ENCODE measurements at places on chromosomes 6 and 20.

- no peak for DNase-seq
These were observed 106.8 kb downstream of the CDK19 start for GRCh38 chr6:110708295-110708950.

- DNase-seq: no peak
These were observed 4.9 kb downstream of the MTCL3 start for GRCh38 chr6:127514179-127514772.

DNA sequence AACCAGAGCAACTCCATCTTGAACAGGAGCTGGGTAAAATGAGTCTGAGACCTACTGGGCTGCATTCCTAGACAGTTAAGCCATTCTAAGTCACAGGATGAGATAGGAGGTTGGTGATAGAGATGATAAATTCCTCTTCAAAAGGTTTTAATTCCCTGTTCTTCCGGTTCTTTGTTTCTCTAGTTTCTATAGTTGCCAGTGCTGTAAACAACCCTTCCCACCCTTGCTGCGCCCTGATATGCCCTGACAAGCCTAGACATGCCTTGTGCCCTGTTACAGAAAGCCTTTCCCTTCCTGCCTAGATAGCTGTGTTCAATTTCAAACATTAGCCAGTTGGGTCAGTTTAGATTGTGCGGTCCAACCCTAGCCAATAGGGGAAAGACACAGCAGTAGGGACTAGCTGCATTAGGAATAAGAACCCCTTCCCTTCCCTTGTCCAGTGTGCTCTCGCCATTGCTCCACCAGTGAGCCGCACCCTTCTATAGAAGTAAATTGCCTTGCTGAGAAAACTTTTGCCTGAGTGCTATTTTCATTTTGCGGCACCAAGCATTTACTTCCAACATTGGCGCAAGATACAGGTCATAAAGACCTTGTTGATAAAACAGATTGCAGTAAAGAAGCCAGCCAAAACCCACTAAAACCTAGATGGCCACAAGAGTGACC is 52.5 kb upstream of the CCN2 start:
- no peak for DNase-seq

- DNase-seq: no peak
These were observed 42.3 kb downstream of the GPR63 start for GRCh38 chr6:96794980-96795379.

GRCh38 chr20:37362821-37363220 is 16.9 kb downstream of the SRC start:
- no peak for DNase-seq

- no peak for DNase-seq
These were observed 71.5 kb downstream of the SLC23A2 start for GRCh38 chr20:4929686-4930397.

DNA sequence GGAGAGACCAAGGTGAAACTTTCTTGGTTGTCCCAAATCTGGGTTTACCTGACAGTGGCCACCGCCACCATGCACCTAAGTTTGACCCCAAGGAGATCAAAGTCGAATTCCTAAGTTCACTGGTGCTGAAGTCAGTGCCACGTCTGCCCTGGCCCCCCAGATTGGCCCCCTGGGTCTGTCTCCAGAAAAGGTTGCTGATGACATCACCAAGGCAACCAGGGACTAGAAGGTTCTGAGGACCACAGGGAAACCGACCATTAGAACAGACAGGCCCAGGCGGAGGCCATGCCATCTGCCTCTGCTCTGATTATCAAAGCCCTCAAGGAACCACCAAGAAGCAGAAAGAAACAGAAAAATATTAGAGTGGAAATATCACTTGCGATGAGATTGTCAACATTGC is 91.2 kb downstream of the DLL1 start:
- no peak for DNase-seq

DNA sequence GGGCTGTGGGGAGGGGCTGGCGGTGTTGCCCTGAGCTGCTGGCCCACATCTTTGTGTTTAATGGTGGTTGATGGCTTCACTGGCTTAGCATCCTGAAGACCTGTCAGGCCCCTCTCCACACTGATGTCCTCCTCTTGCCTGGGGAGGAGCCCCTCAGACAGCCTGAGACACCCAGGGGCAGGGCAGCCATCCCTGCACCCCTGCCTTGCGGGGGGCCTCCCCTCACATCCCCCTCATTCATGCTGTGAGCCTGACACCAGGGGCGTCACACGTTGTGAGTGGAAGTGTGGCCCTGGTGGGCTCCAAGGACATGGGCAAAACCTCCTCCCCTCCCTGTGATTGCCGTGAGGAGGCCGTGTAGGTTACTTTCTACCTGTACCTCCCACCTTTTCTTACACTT is 152.7 kb downstream of the DTNBP1 start:
- DNase-seq: no peak

- no peak for DNase-seq
These were observed 37.2 kb upstream of the PHACTR1 start for GRCh38 chr6:12679341-12679740.

DNA sequence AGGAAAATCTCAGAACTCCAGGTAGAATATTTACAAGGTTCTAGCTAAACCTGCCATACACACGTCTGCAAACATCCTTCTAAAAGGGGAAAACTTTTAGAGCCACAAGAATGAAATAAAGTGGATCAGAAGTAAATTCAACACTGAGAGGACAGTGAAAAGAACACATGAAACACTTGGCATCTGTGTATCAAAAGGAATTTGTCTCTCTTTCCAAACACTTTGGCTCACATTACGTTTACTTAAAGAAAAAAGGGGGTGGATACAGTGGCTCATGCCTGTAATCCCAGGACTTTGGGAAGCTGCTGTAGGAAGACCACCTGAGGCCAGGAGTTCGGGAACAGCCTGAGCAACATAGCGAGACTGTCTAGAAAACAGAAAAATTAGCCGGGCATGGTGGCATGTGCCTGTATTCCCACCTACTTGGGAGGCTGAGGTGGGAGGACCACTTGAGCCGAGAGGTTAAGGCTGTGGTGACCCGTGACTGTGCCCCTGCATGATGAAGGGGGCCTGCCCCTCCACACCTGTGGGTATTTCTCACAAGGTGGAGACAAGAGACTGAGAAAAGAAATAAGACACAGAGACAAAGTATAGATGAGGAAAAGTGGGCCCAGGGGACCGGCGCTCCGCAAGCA is 35.4 kb downstream of the NINL start:
- DNase-seq: peak; percentile 26

DNA sequence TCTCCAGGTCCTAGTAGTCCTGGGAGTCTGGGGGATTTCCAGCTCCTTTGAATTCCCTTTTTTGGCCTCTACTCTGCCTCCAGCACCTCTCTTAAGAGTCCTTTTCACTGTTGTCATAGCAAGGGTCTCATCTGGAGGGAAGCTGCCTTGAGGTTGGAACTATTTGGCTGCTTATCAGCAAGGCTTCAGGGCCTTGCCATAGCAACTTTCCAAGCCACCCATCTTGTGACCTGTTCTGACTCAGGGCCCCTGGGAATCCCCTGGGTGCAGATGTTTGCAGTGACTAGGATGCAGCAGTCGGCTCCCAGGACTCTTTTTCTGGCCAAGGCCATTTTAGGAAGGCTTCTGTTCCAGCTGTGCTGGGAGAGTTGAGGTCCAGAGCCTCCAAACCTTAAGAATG is 12.4 kb downstream of the PKIG start:
- no peak for DNase-seq

GRCh38 chr6:79814940-79815339 is 132.4 kb downstream of the ELOVL4 start:
- no peak for DNase-seq

DNA sequence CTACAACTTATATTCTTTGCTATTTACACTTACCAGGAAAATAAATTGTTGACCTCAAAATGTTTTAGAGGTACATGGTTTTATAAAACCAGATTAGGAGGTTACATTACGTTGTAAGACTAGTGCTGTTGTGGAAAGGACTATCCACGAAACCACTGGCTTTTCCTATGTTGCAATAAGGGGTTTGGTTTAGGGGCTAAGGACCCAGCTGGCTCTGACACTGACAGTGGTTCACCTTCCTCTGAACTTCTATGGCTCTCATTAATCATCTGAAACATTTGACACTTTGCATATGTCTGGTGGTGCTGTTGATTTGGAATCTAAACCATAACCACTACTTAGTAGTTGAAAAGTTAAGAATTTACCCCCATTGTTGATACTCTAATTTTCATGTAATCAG is 186.7 kb downstream of the NKAIN2 start:
- DNase-seq: no peak

GRCh38 chr6:139728876-139729427 is 354.5 kb upstream of the CITED2 start:
- DNase-seq: no peak

DNA sequence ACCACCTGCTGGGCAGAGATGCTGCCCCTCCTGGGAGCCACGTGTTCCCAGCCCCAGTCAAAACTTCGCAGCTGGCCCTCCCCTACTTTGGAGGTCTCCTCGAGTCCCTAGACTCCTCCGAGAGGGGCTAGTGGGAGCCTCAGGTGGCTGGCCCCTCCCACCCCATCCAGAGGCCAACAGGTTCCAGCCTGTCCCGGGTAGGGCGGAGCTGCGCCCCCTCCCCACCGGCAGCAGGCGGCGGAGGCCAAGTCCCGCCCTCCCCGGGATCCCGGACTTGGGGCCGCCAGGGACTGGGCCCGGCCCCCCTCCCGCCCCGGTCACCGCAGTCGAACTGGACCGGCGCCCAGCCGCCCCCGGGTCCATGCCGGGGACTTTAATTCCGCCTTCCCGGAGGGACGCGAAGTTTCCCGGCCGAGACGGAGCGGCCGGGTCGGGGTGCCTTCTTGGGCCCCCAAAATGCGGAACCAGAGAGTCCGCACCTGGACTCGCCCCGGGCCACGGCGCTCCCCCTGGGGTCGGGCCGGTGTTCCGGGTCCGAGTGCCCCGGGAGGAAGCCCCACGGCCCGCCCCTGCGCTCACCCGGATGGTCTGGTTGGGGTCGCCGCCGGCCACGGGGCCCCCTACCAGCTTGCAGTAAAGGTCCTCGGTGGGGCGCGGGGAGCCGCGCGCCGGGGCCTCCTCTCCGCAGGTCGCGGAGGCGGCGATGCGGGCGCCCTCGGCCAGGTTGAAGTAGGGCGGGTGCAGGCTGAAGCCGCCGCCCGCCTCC is 559 bp downstream of the LAMA5 start:
- DNase-seq: no peak

- no peak for DNase-seq
These were observed 28.3 kb downstream of the PREX1 start for GRCh38 chr20:48799328-48800105.

- peak; percentile 66 for DNase-seq
These were observed 81.9 kb downstream of the ZMYND8 start for GRCh38 chr20:47274401-47275108.

DNA sequence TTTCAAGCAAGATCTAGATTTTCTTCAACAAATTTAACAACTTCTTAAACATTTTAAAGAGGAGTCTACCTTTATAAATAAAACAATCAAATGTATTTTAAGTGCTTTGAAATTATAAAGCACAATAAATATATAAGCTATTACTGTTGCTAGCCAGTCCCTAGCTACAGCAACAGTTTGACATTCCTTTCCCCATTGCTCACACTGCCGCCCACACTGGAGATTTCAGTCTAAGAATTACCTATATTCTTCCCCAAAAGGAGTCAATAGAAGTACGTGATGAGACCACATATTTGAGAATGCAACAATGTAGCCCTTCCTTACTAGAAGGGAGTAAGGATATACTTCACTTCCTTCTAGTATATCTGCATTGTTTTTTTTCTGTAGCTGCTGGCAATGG is 65.3 kb upstream of the RNF146 start:
- no peak for DNase-seq

- DNase-seq: no peak
These were observed 39.6 kb upstream of the MPC1 start for GRCh38 chr6:166422201-166422940.

GRCh38 chr6:3510178-3510577 is 53.3 kb upstream of the SLC22A23 start:
- no peak for DNase-seq

- no peak for DNase-seq
These were observed 164.1 kb downstream of the FRK start for GRCh38 chr6:115896538-115897129.

DNA sequence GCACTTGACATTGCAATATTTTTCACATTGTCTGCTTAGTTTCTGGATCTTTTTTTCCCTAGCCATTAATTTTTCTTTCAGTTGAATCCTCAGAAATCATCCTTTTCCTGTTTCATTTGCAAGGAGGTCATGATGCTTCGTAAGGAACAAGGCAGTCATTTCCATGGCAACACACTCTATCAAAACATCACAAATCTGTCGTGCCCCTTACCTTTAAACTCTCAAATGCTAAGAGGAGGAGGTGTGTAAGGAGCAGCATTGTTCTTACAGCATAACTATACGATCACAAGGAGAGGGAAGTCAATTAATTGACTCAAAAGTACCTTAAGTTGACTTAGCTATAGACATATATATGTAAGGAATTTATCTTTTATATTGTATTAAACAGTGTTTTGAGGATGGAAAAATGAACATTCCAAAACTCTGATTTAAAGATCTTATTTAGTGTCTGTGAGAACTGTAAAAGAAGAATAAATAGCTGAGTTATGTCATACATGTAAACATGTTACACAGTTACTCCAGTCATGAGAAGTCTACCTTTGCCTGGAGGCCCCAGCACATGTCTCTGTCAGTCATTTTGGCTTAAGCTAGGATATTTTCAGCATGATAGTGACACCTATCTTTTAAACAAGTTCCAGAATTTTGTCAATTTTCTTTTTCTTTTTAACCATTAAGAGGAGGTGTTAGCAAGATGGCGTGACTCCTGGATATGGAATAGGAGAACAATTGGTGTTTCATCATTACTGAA is 41.6 kb downstream of the CDKAL1 start:
- DNase-seq: no peak

- no peak for DNase-seq
These were observed 85.6 kb downstream of the GPR6 start for GRCh38 chr6:110063594-110064263.

DNA sequence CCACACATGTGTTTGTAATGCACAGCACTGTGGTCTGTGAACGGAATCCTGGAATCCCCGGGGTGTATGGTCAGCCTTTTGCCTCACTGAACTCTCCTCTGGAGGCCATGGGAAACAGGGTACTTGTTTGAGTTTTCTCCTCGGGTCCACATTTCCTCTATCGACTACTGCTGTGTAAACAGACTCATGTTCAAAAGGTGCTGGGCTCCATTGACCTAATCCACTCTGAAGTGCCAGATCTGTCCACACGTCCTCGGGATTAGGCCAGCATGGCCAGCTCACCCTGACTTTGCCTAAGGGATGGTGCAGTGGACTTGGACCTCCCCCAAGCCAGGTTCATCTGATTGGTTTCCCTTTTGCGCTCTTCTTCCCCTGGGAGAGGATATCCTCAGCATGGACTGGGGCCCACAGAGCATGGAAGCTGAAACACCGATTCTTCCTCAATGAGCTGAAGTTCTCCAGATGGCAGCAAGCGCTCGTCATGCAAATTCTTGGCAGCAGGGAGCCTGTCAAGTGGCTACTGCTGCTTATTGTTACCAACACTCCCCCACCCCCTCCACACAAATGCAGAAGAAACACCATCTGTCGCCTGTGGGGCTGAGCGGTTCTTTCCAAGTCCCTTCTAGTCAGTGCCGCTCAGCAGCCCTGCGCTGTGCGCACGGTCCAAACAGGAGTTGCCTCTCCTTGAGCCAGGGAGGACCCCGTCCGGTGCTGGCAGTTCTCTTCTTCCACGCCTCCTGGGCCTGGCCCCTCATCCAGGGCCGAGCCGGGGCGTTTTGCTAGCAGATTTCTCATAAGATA is 292.6 kb upstream of the MARCKS start:
- peak; percentile 98 for DNase-seq
